ENCODE measurements at places on chromosomes 2 and 18.

- no peak for DNase-seq
These were observed 25.8 kb downstream of the CASP10 start for GRCh38 chr2:201208563-201209252.

DNA sequence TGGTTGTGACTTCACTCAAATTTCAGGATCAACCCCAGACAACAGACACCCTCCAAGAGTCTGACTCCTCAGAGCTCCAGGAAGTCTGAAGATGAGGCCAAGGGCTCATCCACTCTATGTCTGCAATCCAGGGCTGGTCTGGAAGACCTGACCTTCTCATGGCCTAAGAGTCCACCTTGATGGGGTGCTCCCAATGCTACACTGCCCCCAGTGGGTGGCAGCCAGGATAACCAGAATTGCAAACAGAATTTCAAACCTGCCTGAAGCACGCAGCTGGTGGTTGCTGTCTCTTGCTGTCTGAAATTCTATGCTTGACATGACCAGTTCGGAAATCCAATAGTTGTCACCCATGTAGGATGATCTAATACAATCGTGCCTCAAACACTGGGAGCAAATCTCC, 96.0 kb downstream of the UXS1 start:
- DNase-seq: no peak

DNA sequence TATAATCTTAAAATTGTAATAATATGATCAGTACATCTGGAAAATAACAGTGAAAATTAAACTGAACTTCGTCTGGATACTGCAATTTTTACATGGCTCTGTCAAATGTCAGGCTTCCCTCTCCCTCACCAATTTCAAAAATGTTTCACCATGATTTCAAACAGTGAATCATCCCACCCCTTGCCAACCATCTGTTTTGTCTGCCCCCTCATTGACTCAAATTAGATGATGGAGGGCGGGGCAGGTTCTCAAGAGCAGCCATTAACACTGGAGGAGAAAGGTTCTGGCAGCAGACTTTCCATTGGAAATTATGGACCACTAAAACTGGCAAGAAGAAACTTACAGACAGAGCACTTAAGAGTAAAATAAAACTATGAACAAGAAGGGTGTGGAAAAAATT, 1195.7 kb upstream of the ZEB2 start:
- no peak for DNase-seq

- peak; percentile 75 for DNase-seq
These were observed 174.5 kb upstream of the PKDCC start for GRCh38 chr2:41873102-41874031.

DNA sequence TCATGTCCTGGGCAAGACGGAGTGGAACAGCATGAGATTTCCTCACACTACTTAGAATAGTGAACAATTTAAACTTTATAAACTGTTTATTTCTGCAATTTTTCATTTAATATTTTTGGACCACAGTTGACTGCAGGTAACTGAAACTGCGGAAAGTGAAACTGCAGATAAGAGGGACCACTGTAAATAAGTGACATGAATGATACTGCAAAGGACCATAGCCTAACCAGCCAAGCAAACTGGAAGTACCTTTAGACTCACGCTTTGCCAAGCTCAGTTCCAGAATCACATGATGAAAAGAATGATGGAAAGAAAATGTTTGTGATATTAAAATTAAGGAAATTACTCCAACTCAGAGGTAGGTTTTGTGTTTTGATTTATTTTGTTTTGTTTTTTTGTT, 94.6 kb upstream of the ITGA4 start:
- no peak for DNase-seq

DNA sequence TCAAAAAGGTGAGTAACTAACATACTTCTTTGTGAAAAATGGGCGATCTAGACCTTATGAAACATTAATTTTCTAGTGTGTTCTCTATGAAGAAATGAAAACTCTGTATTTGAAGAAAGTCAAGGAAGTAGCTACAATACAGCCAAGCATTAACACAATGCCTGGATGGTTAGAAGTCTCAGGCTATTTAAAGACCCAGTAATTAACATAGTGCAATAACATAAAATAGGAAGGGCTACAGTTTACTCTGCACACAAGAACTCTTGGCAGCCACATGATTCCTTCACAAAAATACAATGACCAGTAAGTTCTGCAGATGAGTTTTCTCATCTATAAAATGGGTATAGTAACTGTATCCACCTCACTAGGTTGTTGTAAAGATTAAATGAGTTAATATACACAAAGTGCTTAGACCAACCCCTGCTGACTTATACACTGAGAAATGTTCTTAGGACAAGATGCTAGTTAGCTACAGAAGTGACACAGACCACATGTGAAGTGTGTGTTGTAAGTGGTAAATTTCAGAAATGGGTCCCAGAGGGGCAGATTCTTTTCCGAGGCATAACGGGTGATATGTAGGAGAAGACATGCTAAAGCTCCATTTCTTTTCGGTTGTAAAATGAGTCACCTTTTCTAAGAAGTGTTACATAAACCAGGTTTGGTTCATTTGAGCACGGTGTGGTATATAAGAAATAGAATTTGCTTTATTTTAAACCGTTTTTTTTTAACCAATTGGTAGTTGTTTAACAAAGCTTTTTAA, 61.8 kb downstream of the CXCR4 start:
- no peak for DNase-seq

DNA sequence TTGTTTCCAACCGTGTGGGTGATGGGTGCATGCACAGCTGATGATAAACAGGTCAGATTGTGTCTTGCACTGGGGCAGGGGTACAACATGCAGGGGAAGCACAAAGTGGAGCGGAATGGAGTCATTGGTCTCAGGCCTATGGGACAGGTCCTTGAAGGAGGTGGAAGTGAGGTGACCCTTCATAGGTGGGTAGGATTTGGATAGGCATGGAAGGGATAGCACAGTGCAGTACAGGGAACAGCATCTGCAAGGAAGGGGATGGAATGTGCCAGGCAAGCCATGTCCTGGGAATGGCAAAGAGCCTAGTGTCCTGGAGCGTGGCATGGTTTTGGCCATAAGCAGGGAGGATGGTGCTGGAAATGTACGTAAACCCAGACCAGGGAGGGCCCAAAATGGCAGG, 143.9 kb downstream of the CAPN13 start:
- DNase-seq: no peak

DNA sequence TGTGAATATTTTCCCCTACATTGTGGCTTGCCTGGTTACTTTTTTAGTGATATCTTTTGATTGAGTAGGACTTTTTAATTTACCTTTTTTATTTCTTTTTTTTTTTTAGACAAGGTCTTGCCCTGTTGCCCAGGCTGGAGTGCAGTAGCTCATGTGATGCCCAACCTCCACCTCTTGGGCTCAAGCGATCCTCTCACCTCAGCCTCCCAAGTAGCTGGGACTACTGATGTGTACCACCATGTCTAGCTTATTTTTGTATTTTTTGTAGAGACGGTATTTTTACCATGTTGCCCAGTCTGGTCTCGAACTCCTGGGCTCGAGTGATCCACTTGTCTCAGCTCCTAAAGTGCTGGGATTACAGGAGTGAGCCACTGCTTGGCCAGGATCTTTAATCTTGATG, 25.3 kb downstream of the EML4 start:
- no peak for DNase-seq

DNA sequence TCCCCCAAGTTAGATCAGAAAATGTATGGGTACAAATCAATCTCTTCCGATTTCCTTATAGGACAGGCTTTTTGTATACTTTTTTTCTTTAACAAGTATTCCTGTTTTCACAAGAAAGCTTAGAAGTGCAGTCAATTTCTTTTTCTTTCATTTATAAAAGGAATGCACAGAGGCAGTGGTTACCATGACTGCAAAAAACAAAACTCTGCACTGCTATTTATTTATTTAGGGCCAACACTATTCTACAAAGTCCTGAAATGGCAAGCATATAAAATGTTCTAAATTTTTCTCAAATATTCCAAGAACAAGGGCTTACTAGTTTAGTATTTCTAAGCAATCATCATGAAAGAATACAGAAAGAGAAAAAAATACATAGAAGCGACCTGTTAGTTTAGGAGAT, 22.2 kb downstream of the ATAD2B start:
- no peak for DNase-seq

DNA sequence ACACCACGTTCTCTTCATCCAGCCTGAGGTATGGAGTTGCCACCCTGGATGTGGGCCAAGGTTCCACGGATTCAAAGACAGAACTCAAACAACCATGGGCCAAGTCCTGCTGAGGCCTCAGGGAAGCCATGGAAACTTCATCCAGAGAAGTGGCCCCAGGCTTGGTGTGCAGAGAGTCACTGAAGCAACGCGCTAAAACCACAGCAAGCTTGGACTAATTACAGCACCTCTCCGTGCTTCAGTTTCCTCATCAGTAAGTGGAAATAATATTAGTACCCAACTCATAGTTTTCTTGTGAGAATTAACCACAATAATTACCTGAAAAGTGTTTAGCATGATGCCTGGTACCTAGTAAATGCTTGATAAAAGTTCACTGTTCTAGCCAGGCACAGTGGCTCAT, 19.2 kb upstream of the AP1S3 start:
- no peak for DNase-seq

GRCh38 chr2:186617771-186618170, 27.9 kb downstream of the ITGAV start:
- DNase-seq: no peak

DNA sequence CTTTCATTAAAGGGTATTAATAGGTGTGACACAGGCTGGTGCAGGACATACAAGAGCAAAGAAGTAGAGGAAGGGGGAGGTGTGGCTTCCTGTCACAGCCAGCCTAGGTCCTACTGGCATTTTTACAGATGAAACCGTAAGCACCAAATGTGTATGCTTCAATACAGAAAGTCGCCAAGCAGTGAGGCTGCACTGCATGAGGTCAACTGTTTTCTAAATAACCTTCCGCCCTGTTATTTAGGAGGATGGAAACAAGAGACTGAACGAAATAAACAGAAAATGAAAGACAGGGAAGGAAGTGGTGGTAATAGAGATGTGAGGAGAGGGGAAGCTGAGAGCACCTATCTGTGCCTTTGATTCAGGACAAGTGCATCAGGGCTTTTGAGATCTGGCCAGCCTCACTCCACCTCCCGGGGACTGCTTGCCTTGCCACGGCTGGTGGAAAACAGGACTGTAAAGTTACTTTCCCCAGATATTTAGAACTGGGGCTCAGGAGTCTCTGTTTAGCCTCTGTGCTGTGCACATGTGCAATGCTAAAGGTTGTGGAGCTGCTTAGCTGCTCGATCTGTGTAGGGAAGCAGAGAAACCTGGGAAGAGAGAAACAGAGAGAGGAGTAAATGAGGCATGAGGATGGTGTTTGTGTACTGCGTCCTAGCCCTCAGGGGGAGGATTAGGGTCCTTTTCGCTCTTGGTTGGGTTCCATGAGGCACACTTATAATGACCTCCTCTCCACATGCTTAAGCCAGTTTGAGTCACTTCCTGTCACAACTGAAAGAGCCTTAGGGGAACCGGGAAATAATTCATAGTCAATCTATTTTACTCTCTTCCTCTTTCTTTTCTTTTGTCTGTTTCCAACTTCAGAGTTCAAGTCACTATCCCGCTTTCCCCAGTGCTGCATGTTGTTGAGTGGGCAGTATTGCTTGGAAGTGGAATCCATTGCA, 62.3 kb upstream of the BOD1L2 start:
- no peak for DNase-seq

- DNase-seq: no peak
These were observed 1.1 kb downstream of the ENOSF1 start for GRCh38 chr18:711310-711656.

DNA sequence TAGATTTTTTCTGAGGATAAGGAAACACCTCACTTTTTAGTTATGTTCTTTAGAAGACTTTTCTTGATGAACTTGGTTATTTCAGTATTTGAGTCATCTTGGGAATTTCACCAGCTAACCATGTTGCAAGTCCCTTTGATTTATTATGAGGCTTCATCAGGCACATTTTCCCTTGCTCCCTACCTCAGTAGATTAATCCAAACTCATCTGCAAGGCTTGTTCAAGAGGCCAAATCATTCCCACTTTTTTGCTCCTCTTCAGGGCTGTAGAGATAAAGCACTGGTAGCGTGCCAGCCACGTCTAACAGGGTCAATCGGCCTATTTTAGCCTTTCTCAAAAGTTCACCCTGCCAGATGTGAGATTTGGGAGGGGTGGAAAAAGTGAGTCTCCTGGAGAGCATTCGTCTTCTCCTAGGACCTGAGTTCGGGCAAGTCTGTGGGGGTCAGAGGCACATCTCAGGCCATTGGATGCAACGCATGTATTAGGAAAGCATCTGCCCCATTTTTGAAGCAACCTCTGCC, 120.3 kb downstream of the RDH14 start:
- peak; percentile 88 for DNase-seq

DNA sequence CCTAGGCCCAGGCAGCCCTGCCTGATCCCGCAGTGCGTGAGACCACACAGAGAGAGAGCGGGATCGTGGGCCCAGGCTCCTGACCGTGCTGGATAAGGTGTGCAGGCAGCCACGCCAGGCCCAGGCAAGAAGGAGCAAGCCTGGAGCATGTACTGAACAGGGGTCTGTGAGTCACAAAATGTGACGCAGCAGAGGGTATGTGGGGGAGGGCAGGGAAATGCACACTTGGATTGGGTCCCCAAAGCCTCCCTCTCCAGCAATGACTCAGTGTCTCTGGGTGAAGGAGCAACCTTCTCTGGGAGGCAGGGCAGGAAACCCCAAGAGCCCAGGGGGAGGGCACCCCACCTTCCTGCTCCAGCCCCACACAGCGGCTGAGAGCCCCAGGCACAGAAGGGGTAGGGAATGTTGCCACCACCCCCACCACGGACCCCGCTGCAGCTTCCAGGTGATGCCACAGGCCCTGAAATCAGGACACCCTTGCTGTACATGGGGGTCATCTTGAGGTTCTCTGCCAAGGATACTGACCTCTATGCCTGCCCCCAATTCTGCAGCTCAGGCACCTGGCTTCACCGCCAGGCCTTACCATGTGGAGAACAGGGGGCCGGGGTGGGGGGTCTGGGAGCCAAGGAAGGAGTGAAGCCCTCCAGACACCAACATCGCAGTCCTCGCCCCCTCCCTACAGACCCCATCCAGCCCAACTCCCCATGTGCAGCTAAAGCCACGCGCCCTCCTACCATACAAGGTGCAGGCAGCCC, 1.3 kb upstream of the GPC1 start:
- peak; percentile 77 for DNase-seq

DNA sequence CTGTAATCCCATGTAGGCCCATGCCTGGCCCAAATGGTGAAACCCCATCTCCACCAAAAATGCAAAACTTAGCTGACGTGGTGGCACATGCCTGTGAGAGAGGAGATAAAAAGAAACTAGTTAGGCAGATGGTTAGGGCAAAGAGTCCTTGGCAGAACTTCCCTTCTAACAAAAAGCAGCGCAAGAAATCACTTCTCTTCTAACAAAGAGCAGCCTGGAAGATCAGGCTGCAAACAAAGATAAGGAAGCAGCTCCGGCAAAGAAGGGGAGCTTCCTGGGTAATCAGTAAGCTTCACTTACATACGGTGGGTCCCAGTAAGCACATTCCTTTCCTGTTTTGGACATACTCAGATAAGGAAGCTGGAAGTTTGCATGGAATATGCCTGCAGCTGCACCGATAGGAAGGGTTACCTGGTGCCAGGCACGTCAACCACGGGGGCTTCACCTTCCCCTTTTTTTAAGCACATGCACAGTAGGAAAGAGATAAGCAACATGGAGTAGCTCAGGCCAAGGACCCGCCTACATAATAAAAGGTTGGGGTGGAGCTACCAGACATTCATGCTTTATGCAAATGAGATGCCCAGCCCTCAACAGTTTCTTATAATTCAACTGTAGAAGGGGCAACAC, 61.0 kb upstream of the SLC25A52 start:
- no peak for DNase-seq

- no peak for DNase-seq
These were observed 4.3 kb upstream of the ASIC4 start for GRCh38 chr2:219509780-219510511.

- no peak for DNase-seq
These were observed 58.8 kb upstream of the FZD5 start for GRCh38 chr2:207828361-207829057.

- DNase-seq: peak; percentile 67
These were observed 60.1 kb downstream of the ATP8B1 start for GRCh38 chr18:57743008-57743407.

All from fibroblast of skin of left quadriceps (primary cell).